NK-92 treated with Interleukin-12 subunit alpha and Interleukin-12 subunit beta, amount 100 ng/mL, for 24 hours (cell line): ENCODE measurements at places on chromosomes 6 and 20.

GRCh38 chr20:58040447-58041290 is 187.8 kb downstream of the ANKRD60 start:
- no peak for DNase-seq

- no peak for DNase-seq
Observed at GRCh38 chr6:116011520-116011919, 49.2 kb downstream of the FRK start.

GRCh38 chr6:108566406-108566805 is 5.7 kb downstream of the FOXO3 start:
- DNase-seq = no peak

GRCh38 chr6:43170417-43170930 is 595 bp upstream of the SRF start:
- no peak for DNase-seq

DNA sequence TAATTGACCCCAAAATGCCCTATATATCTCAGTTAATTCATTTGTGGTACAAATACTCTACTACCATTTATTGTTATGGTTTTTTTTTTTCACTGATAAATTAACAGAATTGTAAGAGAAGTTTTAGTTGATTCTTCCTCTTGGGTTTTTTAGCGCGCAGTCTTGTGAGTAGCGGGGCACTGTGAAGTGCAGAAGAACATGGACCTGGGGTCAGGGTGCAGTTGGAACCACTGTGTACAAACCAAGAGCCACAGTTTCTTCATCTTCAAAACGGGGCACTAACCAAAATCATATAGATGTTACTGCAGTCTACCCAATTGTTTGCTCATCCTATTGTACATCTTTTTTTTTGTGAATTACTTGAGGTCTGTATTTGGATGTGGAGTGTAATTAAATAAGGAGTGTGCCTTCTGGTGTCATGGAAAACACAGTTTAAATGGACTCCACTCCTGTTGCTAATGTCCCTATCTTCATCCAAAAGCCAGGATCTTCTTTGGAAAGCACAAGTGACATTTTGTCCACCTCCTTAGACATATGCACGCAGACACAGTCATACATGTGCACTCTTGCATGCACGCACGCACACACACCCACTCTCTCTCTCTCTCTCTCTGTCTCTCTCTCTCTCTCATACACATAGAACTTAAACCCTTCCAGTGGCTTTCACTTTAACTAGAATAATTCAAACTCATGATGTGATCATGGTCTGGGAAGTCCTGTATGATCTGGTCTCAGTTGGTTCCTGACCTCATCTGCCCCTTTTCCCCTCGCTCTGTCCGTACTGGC is 51.5 kb downstream of the AFDN start:
- DNase-seq = no peak

DNA sequence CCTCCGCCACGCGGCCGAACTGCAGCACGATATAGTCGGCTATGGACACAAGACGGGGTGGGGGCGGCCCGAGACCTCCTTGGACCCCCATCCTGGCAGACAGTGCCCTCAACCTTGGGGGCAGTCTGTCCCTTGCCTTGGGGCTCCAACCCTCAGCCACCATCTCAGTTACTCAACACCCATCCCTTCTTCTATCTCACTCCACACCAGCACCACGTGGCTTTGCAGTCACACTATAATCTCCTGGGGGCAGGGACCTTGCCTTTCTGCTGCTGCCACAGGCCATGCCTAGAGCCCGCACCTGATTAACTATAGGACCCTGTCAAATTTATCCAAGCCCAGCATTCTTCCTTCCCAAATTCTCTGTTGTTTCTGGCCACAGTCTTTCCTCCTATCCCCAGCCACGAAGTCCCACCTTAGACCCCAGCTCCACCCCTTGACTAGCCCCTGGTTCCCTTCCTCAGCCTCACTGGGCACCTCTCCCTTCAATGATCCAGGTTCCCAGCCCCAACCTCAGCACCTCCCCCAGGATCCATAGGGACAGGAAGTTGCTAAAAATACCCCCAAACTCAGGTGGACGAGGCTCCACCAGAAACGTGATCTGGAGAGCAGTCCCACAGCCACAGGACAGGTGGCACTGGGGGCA is 1.7 kb upstream of the TEAD3 start:
- no peak for DNase-seq

GRCh38 chr6:37481711-37482605 is 17.7 kb downstream of the CCDC167 start:
- no peak for DNase-seq

- DNase-seq = no peak
Observed at GRCh38 chr6:33248643-33248931, 23.1 kb downstream of the VPS52 start.

- DNase-seq = no peak
Observed at GRCh38 chr6:159966339-159966738, 2.5 kb upstream of the IGF2R start.

GRCh38 chr20:63544958-63545516 is 2.5 kb downstream of the SRMS start:
- no peak for DNase-seq

DNA sequence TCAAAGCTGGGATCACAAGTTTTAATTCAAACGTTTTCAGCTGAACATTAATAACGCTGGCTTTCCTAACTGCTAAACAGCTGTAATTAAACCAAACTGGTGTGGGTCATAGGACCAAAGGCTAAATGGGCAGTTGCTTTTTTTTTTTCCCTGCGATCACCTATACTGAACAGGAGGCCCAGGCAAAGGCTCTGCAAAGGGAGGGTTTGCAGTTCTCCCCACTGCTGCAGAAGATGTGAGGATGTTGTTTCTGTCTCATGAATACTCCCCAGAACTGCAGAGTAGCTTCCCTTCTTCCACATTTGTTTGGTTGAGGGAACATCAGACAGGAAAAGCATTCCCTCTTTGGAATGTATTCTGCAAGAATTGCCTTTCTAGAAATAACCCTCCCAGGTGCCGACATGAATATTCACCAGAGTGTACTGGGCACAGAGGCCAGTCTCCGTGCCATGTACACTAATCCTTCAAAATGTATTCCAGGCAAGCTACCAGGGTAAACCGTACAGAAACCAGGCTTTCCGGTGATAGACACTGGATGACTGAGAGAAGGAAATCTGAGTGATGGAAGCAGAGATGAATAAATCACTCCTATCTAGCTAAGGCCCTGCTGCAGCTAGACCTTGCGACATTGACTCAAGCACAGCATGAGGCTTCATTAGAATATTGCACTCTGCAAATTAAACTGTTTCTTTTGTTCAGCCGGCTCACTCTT is 370.1 kb downstream of the BTBD9 start:
- no peak for DNase-seq

- no peak for DNase-seq
Observed at GRCh38 chr6:158892266-158892665, 73.1 kb upstream of the EZR start.

DNA sequence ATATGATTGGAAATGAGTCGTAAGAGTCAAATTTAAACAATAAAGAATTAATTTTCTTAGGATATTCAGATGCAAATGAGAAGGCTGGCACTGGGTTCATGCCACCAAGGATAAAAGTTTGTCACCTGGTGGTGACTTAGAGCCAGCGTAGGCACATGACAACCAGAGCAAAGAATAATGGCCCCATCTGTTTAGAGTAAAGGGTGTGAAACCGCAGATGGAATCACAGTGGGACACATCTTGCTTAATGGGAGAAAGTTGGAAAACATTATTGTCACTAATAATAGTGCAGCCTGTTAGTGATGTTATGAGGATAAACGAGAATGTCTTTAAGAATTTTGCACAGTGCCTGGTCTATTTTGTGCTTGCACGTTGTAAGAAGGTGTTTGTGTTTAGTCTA is 727.8 kb downstream of the QKI start:
- DNase-seq = no peak

DNA sequence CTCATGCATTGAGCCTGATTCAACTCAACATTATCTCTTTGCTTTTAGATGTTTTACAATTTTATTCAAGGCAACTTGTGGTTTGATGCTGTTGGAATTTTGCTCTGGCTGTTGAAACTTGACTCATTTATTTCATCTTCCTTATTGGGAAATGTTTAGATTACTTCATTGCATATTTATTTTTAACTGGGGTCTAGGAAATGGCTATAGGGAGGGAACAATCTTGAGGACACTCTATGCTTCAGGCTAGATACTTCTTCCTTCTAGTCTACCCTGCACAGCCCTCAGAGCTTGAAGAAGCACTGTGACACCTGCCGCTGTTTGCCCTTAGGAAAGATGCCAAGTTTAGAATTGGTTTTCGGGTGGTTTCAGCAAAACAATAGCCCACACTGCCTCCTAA is 183.4 kb downstream of the ADGRG6 start:
- DNase-seq = no peak

- no peak for DNase-seq
Observed at GRCh38 chr6:156021746-156022396, 566.2 kb upstream of the NOX3 start.

DNA sequence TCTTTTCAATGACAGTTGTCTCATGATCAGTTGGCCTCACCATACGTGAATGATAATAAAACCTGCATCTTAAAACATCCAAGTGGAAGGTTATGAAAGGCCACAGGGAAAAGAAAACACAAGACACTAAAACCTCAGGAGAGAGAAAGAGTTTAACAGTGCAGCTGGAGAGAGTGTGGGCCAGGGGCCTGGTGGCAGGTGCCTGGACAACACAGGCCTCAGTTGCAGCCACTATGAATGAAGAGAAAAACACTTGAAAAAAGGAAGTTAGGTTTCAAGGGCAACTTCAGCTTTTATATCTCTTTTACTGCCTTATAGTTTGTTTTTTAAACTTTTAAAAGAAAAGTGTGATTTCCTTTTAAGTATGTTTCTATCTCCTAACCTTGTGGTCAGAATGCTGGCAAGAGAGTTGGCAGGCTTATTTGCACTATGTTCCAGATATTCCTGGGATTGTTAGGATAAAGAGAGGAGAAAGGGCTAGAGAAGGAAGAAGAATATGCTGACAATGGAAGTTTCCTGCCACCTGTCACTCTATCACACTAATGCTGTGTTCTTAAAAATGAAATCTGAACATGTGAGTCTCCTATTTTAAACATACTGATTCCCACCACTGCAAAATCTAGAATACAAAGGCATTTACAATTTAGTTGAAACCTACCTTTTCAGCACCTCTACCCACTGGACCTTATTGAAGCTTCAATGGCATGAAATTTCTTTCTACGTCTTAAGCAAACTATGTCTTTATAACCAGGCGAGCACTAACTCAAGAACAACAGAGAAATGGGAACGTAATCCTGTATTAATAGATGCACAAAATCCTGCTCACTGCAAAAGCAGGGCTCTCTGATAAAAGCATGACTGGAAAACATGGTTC is 222.4 kb downstream of the CD83 start:
- DNase-seq = no peak

- no peak for DNase-seq
Observed at GRCh38 chr20:60669211-60669610, 582.9 kb upstream of the CDH4 start.

DNA sequence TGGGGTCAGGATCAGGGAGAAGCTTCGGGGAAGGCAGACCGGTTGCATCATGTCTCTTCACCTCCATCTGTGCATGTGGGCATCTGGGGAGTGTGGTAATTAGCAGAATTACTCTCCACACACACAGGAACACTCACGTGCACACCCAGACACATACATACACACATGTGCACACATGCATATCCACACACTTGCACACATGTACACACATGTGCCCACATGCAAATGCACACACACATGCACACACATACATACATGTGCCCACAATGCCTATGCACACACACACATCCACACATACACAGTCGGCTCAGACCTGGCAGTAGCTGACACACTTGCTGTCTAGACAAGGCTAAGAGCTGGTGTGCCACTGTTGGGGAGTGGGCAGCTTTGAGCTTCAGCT is 212.3 kb upstream of the PMEPA1 start:
- no peak for DNase-seq
